ENCODE measurements at places on chromosomes 1 and 21.
A peak's percentile ranks its signal among the peaks of the same experiment; 100 is the strongest.

- DNase-seq, result peak; percentile 45
- no peaks in the 10 kb centered on the region for H3K36me3 ChIP-seq
- H3K4me1 ChIP-seq, result peaks cover 28% of the 10 kb centered on the region
These were observed 125.2 kb upstream of the DPYD start for GRCh38 chr1:98045767-98046641.

GRCh38 chr1:216903382-216903740, 180.1 kb upstream of the ESRRG start:
- H3K4me1 ChIP-seq, result peaks cover 4% of the 10 kb centered on the region
- DNase-seq, result no peak
- no peaks in the 10 kb centered on the region for H3K36me3 ChIP-seq
- H3K4me3 ChIP-seq, result no peak overlapping the region
- no peaks in the 10 kb centered on the region for H3K27me3 ChIP-seq

DNA sequence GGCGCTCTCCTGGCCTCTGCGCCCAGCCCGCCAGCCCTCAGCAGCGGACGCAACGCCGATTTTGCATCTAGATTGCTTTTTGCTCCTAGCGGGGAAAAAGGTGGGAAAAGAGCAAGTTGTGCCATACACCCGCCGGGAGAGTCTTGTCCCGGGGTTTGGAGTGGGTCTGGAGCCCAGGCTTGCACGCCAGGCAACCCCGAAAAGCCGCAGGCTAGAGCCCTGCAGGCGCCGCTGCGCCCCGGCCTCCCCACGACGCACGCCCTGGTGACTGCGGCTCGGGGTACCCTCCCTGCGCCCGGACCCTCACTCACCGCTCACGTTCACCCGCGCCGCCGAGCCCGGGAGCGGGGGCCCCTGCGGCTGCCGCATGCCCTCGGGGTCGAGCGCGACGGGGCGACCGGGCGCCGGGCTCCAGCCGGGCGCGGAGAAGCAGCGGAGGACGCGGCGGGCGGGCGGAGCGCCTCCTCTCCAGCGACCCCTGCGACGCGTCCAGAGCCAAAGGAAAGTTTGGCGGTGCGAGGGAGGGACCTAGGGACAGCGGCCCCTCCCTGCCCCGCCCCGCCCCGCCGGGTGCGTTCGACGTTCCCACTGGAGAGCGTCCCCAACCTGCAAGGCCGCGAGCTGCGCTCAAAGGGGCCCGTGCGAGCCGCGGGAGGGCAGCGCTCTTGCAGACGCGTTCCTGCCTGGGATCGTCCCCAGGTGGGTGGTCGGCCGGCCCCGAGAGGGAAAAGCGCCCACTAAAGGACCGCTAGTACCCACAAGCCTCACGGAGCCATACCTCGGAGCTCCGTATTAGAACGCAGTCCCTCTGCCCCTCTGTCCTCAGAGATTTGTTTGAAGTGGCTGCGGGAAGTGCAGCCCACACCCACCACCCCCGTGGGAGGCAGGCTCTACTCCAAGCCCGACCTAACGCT, at the start of gene LPAR3:
LPAR3 (minus strand) TSS at position 502 of the 914 bp plus-strand sequence. CDS start 27,086 bp downstream, outside the sequence.
- H3K4me1 ChIP-seq, result peaks cover 15% of the 10 kb centered on the region
- no peak for DNase-seq
- H3K4me3 ChIP-seq, result peak within 1 kb of the TSS; percentile 61
- H3K27me3 ChIP-seq, result peaks cover 29% of the 10 kb centered on the region
- no peaks in the 10 kb centered on the region for H3K36me3 ChIP-seq
- H3K27ac ChIP-seq, result no peak within 1 kb of the TSS

GRCh38 chr1:68206848-68207689, 25.3 kb downstream of the WLS start:
- H3K4me3 ChIP-seq, result no peak overlapping the region
- H3K27ac ChIP-seq, result peak overlapping the region; percentile 29
- DNase-seq, result no peak
- no peaks in the 10 kb centered on the region for H3K27me3 ChIP-seq

DNA sequence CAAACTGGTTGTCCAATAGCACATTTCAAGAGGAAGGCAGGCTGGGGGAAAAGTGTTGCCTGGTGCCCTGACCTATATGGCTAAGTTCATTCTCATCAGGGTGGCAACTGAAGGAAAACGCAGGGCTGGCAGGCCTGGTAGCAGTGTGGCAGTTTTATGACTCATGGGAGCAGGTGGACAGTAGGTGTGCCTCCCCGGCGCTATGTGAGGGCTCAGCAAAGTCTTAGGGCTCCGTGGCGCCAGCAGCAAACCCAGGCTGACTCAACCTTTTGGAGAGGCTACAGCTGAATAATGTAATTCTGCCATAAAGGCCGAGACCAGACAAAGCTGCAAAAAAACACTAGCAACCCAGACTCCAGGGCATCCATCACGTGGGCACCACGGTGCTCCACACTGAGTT, 23.6 kb downstream of the GADD45A start:
- no peak overlapping the region for H3K4me3 ChIP-seq
- no peak overlapping the region for H3K27ac ChIP-seq
- no peaks in the 10 kb centered on the region for H3K27me3 ChIP-seq

DNA sequence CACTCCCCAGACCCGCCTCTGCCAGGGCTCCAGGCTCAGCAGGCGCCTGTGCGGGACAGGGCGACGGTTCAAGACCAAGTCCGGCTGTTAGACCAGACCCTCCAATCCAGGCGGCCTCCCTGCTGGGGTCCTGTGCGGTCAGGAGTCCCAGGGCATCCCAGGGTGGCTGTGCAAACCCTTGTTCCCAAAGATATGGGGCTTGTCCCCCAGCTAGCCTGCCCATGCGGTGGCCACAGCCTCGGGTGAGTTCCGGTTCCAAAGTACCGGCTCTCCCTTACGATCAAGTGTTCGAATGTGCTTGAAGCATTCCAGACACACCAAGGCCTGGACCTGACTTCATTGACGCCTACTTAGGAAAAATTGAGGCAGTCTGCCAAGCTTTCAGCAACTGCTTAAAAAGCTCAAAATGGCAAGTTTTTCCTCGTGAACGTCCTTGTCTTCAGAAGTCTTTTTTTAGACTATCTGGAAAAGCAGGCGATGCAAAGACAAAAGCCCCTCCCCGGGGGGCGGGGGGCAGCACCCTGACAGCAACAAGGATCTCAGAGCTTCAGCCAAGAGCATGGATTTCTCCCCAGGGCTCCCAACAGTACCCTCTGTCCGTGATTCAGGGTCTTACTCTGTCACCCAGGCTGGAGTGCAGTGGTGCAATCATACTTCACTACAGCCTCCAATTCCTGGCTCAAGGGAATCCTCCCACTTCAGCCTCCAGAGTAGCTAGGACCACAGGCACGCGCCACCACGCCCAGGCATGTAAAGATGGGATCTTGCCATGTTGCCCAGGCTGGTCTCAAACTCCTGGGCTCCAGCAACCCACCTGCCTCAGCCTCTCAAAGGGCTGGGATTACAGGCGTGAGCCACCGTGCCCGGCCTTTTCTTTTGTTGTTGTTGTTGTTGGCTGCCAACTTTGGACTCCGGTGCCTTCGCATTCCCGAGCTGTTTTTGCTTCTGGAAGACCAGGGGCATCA, 2.3 kb downstream of the FAAP20 start:
- H3K27ac ChIP-seq, result peak overlapping the region; percentile 27
- H3K36me3 ChIP-seq, result no peaks in the 10 kb centered on the region
- H3K4me1 ChIP-seq, result peaks cover 63% of the 10 kb centered on the region
- no peak overlapping the region for H3K4me3 ChIP-seq

- H3K36me3 ChIP-seq, result peaks cover 67% of the 10 kb centered on the region
- H3K27ac ChIP-seq, result peak overlapping the region; percentile 86
- no peak for DNase-seq
- H3K4me3 ChIP-seq, result no peak overlapping the region
- no peaks in the 10 kb centered on the region for H3K27me3 ChIP-seq
- H3K4me1 ChIP-seq, result peaks cover 17% of the 10 kb centered on the region
These were observed 46.7 kb upstream of the LAMC2 start for GRCh38 chr1:183139281-183139942.

DNA sequence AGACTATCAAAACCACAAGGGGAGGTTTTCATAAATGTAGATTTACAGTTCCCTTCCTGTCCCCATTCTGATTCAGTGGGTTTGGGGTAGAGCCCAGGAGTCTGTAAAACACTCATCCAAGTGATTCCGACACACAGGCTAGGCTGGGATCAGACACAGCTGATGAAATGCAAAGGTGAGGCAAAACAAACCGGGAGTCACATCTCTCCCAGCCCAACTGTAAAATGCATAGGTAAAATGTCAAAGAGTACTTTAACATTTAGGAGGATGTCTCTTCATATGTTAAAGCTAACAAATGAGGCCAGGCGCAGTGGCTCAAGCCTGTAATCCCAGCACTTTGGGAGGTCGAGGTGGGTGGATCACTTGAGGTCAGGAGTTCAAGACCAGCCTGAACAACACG, 45.0 kb downstream of the ZNF281 start:
- H3K36me3 ChIP-seq, result no peaks in the 10 kb centered on the region
- no peak for DNase-seq
- no peak overlapping the region for H3K4me3 ChIP-seq
- H3K27me3 ChIP-seq, result no peaks in the 10 kb centered on the region
- no peak overlapping the region for H3K27ac ChIP-seq

DNA sequence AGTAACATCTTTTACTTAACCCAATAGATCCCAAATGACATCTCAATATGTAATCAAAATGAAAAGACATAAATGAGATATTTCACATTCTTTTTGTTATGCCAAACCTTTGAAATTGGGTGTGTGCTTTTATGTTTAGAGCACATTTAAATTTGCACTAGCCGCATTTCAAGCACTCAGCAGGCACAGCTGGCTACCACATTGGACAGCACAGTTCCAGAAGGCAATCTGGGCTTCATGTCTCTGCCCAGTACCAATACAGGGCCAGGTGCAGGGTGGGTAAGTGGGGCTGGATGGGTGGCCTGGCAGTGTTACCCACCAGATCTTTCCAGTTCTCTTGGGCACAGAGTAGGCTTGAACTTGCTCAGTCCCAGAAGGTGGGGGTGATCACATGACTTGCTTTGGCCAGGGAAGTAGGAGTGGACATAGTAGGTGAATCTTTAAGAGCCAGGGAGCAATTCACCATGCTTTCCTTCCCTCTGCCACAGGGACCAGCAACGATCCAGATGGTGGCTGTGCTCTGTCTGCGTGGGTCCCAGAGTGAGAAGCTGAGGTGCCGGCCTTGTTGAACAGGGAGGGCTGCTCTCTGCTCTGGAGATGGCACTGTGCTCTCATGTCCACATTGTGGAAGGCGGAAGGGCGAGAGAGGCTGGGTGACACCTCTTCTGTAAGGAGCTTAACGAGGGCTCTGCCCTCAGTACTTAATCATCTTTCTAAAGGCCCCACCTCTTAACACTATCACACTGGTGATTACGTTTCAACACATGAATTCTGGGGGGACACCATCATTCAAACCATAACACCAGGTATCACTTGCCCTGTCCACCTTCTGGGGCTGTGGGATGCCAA, 261.4 kb downstream of the GRIK3 start:
- DNase-seq, result no peak
- H3K27ac ChIP-seq, result no peak overlapping the region
- no peaks in the 10 kb centered on the region for H3K36me3 ChIP-seq
- H3K4me3 ChIP-seq, result no peak overlapping the region
- H3K4me1 ChIP-seq, result no peaks in the 10 kb centered on the region

GRCh38 chr1:221832617-221833016, 90.7 kb upstream of the DUSP10 start:
- no peak overlapping the region for H3K4me3 ChIP-seq
- no peak for DNase-seq
- peak overlapping the region; percentile 46 for H3K27ac ChIP-seq
- H3K36me3 ChIP-seq, result no peaks in the 10 kb centered on the region

DNA sequence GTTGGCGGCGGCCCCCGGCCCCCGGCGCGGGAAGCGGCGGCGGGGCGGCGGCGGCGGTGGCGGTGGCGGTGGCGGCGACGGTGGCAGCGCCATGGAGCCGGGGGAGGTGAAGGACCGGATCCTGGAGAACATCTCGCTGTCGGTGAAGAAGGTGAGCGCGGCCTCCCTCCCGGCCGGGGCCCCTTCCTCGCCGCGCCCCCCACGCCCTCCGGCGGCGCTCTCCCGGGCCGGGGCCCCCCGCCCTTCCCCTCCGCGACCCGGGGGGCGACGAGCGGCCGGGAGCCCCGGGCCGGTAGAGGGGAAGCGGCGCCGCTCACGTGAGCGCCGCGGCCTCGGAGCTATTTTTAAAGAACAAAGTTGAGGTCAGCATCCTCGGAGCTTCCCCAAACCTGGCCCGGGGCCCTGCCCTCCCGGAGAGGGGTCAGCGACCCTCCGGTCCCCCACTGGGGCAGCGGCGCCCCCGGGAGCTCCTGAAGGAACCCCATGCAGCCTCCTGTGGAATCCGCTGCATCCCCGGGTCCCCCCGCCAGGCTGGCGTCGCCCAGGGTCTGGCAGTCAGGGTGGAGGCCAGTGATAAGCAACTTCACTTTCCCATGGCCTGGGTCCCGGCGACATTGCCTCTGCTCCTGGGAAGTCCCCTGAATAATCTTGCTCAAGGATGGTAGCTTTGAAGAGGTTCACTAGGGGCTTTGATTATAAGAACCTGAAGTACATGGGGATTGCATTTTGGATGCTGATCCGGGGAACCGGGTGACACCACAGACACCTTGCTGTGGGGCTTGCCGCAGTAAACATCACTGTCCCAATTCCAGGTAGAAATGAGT, 560 bp downstream of the PLEKHM2 start:
- H3K27ac ChIP-seq, result peak overlapping the region; percentile 97
- peak; percentile 82 for DNase-seq
- peak overlapping the region; percentile 94 for H3K4me3 ChIP-seq
- peaks cover 52% of the 10 kb centered on the region for H3K4me1 ChIP-seq

- no peaks in the 10 kb centered on the region for H3K27me3 ChIP-seq
- DNase-seq, result no peak
- no peaks in the 10 kb centered on the region for H3K36me3 ChIP-seq
- no peak overlapping the region for H3K4me3 ChIP-seq
- no peak overlapping the region for H3K27ac ChIP-seq
These were observed 150.3 kb upstream of the ETV3 start for GRCh38 chr1:157288492-157288891.

GRCh38 chr1:243575070-243575469, 275.0 kb downstream of the AKT3 start:
- peaks cover 2% of the 10 kb centered on the region for H3K36me3 ChIP-seq
- H3K4me1 ChIP-seq, result no peaks in the 10 kb centered on the region
- H3K27me3 ChIP-seq, result no peaks in the 10 kb centered on the region
- no peak overlapping the region for H3K27ac ChIP-seq
- H3K4me3 ChIP-seq, result no peak overlapping the region
- no peak for DNase-seq

DNA sequence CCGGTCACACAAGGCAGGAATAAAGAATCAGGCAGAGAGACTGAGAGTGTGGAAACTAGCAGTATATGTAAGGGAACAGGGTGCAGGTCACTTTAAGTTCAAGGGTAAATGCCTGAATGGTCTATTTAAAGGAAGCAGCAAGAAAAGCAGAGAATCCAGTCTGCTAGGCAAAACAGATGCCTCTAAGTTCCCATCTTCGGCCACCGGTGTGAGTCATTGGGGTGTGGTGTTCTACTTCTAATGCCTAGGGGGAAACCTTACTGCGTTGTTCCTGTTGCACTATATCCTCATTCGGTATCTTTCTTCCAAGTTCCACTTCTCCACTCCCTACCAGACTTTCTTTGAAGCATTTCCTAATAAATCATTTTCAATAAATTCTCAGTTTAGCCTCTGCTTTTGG, 259.9 kb downstream of the HHIPL2 start:
- DNase-seq, result no peak
- H3K27ac ChIP-seq, result no peak overlapping the region
- H3K4me3 ChIP-seq, result no peak overlapping the region
- no peaks in the 10 kb centered on the region for H3K4me1 ChIP-seq
- H3K36me3 ChIP-seq, result no peaks in the 10 kb centered on the region

- DNase-seq, result no peak
- peaks cover 12% of the 10 kb centered on the region for H3K4me1 ChIP-seq
- no peaks in the 10 kb centered on the region for H3K27me3 ChIP-seq
- H3K27ac ChIP-seq, result peak within 1 kb of the TSS; percentile 51
- no peak within 1 kb of the TSS for H3K4me3 ChIP-seq
- H3K36me3 ChIP-seq, result no peaks in the 10 kb centered on the region
These were observed at the start of gene PTPN22 for GRCh38 chr1:113871597-113872113. TSS of gene PTPN22 (minus strand) at chr1:113871712.
